ENCODE measurements at places on chromosomes 5 and 9.

DNA sequence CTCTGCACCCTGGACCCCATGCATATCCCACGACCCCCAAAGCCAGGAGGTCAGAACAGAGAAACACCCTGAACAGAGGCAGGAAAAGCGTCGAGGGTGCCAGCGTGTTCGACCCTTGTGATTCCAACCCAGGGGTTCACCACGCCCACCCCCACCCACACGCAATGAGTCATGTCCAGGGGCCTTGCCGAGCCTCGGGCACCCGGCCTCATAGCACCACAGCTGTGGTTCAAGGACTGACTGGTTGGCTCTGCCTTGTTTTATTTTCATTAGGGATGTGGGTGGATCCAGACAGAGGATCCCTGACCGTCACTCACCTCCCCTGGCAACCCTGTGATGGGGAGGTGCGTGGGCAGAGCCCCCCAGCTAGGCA is 9.5 kb upstream of the QSOX2 start:
- DNase-seq, result peak; percentile 76

DNA sequence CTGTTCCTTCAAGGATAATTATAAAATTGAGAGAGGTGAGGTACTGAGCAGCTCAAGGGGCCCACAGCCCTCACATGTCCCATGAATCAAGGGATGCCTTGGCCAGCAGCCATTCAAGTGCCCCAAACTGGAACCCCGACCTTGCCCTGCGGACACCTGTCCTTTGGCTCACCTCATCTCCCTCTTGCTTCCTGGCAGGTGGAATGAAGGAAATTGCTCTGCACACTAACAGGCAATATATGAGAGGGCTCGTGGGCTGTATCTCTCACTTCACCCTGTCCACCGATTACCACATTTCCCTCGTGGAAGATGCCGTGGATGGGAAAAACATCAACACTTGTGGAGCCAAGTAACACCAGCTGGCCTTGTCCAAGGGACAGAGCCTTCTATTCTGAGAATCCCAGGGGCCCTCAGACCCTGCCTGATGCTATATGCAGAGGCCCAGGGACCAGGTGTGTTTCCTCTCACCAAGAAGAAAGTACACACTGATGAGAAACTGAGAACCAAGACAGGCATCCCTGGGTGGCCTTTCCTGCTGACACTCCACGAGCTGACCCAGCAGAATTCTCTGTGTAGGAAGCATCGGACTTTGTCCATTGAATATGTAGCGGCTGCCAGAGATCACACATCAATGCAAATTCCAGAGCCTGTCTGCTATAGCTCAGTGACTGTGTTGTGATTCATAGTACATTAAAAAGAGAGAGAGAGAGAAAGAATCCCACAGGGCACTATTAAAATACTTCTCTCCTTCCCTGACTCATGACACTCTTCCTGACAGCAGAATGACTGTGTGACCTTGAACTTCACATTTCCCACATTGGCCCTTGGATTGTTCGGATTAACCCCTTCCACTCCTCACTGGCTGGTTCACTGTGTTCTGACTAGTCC is 92.6 kb downstream of the LIFR start:
- peak; percentile 72 for DNase-seq

GRCh38 chr9:13500034-13500433 is 220.5 kb upstream of the MPDZ start:
- DNase-seq, result no peak

DNA sequence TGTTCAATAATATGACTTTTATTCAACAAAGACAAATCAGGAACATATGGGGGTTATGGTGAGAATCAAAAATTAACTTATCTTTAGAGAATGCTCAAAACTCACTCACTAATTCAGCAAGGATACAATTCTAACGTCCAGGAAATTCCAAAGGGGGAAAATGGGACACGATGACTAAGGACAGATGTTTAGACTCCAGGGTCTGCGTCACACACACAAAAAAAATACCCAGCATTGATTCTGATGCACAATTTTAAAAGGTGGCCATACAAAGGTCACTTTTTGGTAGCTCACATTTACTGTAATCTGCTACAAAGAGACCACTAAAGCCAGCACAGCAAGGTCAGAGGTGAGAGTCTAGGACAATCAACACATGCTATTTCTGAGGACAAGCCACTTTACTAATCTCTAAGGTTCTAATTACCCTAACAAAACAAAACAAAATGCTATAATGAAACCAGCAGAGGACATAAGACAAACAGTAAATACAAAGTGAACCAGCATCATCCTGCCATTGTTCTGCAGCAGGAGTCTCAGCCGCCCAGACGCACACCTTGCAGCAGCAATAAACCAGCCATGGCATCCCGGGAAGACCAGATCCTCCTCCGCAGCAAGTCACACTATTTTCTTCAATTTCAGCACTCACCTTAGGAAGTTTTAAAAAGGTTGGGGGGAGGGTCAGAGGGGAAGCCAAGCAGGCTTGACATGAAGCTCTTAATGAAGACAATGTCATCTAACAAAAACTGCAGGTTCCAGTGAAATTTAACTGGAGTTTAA is 57.8 kb downstream of the TTC39B start:
- DNase-seq, result no peak

- DNase-seq, result no peak
Measured at GRCh38 chr5:139376364-139376763, 6.7 kb downstream of the SLC23A1 start.

DNA sequence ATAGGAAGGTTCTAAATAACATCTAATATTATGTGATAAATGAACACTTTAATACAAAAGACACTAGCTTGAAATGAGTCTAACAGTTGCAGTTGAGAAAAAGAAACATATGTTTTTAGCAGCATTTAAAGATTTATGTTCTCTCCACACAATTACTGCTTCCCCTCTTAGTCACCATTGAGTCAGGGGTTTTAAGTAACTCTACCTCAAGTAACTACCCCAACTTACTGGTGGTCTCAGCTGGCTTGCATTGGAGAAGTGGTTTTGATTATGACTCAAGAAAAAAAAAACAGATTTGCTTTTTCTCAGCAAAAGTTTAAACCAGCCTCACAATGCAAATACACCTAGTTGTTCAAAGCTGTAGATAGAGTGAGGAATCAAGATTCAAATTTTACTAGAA is 1216.5 kb upstream of the CDH9 start:
- DNase-seq, result no peak

- peak; percentile 45 for DNase-seq
Measured at GRCh38 chr5:177357459-177358351, at the start of gene RGS14. Gene RGS14, plus strand, starts transcription at chr5:177357924. Its CDS starts 101 bp downstream, at chr5:177358025.

DNA sequence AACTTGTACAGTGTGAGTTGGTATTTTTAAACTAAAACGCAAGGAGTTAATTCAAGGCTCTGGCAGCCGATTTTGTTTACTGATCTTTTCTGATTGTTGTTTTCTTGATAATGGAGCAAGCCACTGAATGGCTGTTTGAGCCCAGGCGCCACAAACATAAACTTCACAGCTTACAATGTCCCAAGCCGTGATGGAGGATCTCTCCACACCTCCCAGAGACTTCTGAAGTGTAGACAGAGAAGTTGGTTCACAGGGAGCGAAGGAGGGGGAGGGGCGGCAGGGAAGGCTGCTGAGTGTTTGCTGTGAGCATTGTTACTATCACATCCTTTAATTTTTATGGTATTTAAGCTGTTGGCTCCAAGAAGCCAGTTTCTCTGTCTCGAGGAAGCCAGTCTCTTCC is 14.7 kb downstream of the ISL1 start:
- DNase-seq, result no peak

DNA sequence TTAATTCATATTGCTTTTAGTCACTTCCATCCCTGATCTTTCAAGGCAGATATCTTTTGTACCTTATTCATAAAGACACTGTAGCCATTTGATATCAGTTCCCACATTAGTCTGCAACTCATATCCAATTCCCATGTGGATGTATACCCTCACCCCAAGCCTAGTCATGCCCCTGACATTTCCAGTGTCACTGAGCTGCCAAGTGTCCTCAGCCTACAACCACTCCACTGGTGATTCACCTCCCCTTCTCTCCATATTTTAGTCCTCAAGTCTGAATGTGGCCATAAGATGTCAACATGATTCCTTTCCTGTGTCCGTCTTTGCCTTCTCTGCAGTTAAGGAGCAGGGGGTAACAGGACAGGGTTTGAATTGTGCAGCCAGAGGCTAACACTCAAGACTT is 346.9 kb downstream of the RAB3C start:
- no peak for DNase-seq

- DNase-seq, result no peak
Measured at GRCh38 chr5:43573058-43573457, 16.2 kb upstream of the PAIP1 start.

DNA sequence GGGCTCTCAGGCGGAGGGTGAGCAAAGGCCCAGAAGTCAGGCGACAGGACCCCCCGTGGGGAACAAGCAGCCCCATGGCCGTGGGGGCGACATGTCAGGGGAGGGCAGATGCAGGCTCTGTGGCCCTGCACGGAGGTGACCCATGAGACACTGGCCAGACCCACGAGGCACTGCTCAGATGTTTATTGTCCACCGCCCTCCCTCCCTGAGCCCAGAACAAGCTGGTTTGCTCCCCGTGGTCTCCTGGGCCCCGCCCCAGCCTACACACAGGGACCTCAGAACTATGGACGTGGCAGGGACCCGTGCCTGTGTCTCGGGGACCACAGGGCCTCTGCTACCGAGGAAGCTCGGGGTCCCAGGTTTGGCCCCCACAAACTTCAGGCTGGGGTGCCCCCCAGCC is 1.9 kb downstream of the FUT7 start:
- DNase-seq, result no peak

GRCh38 chr9:5784526-5785315 is 48.2 kb downstream of the ERMP1 start:
- peak; percentile 24 for DNase-seq

- no peak for DNase-seq
Measured at GRCh38 chr5:100519075-100519474, 16.1 kb upstream of the FAM174A start.

DNA sequence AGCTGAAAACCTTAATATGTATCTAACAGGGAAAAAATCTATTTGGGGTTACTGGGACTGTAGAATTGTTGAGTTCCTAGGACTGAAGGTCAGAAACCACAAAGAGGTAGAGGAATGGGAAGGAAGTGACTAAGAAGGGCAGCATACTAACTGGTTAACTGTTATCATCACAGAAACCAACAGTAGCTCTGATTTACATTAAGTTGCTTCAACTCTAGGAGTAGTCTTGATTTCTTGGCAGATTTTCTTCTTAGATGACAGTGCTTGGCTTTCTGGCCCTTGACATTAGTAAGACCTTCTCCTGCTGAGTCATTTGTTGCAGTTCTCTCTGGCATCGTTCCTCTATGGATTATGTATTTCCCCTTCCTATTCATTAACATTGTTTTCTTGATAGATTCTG is 116.1 kb upstream of the RASA1 start:
- DNase-seq, result no peak

- DNase-seq, result no peak
Measured at GRCh38 chr5:39608024-39608423, 183.2 kb upstream of the DAB2 start.

DNA sequence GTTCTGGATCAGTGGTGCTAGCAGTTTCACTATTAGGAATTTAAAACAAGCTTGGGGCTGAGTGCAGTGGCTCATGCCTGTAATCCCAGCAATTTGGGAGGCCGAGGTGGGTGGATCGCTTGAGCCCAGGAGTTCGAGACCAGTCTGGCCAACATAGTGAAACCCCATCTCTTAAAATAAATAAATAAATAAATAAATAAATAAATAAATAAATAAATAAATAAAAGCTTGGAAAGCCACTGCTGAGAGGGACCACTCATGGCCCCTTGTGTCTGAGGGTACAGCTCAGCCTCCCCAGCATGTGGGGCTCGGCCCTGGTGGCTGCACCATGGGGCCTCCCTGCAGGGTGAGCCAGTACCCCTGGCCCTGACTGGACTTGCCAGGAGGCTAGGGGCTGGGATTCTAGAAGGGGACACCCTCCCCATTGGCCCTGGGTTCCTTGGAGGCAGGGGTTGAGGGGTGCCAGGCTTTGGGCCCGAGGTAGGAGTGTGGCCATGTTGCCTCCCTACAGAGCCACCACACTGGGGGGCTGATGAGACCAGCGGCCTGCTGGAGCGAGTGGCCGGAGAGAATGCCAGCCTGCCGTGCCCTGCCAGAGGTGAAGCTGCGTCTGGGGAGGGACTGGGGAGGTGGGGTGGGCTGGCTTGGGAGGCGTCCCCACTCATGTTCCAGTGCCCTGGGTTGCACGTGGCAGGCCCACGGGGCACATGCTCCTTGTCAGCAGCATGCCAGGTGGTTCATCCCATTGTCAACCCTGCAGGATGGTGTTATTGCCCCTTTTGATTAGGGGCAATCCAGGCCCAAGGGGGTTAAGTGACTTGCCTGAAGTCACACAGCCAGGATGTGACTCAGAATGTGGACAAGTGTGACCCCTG is 76.5 kb downstream of the HMCN2 start:
- no peak for DNase-seq

GRCh38 chr9:69136779-69137178 is 37.3 kb upstream of the TJP2 start:
- no peak for DNase-seq

GRCh38 chr5:175778951-175779503 is 92.4 kb upstream of the CPLX2 start:
- no peak for DNase-seq

DNA sequence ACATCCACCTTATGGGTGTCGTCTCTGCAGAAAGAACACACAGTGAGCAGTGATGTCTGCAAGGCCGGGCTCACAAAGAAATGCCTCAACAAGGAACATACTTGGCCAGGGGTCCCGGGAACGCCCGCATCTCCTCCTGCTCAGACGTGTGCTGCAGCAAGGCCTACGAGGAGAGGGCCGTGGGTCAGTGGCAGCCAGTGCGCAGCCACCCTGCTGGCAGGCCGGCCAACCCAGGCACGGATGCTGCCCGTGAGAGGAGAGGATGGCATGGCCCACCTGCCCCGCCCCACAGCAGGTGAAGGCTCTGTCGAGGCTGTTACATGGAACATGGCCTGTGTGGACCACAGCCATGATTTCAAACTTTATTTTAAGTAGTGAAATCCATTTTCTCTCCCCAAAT is 19.3 kb downstream of the SEC16A start:
- DNase-seq, result no peak

DNA sequence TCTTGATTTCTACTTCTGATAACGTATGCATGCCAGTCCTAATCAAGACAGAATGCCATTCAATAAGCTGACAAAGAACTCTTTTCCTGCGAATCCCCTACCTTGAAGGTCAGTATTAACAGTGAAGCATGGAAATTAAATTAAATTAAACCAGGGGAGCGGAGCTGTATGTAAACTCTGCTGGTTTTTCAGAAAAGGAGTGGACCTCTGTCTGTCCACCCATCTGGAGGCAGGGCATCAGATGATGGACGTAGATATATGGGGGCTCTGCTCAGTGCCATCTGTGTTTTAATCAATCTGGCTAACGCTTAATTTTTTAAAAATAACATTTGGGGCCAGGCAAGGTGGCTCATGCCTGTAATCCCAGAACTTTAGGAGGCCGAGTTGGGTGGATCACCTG is 101.9 kb downstream of the ROR2 start:
- DNase-seq, result no peak

Measured in COLO829 (cell line).